Sciatic nerve (tissue), 2 donors: ENCODE measurements at places on chromosomes 2 and 18.

DNA sequence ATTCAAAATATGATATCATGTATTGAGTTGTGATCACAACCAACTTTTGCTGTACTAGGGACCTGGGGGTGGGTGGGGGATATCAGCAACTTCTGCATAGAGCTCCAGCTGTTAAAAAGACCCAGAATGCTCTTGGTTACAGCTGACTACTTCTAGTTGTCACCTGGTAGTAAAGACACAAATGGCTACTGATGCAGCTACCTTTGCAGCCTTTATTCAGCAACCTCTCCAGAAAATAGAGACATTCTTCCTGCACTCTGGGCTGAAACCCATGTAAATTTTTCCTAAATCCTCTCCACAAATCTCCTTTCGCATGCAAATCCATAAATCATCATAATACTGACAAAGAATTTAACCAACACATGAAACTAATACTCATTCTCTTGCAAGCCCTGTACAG lies 238.3 kb downstream of the TCF4 start:
- DNase-seq: no peak

- no peak for DNase-seq
Observed at GRCh38 chr18:75471850-75472249, 44.3 kb upstream of the SMIM21 start.

DNA sequence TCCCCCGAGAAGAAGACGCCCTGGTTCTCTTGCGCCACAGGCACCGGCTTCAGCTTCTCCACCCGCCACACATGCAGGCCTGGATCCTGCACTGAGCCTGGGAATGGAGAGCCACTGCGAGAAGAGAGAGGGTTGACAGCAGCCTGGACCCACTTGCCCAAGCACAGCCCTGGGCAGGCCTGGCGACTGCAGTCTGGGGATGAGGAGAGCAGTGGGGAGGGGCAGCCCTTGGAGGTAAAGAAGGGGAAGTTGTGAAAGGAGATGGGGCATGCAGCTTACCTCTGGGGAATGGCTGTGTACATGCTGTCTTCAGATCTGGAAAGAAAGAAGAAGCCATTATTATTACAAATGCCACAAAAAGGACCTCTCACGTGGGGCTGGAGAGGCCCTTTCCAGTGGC lies 8.3 kb downstream of the CAPG start:
- no peak for DNase-seq

GRCh38 chr2:21602789-21603188 lies 479.0 kb downstream of the TDRD15 start:
- no peak for DNase-seq

GRCh38 chr2:120955427-120955826 lies 219.8 kb downstream of the GLI2 start:
- DNase-seq: no peak

- no peak for DNase-seq
Observed at GRCh38 chr2:3244486-3244885, 133.1 kb downstream of the EIPR1 start.

- DNase-seq: peak; percentile 76
Observed at GRCh38 chr2:39119732-39120520, 925 bp downstream of the SOS1 start.

DNA sequence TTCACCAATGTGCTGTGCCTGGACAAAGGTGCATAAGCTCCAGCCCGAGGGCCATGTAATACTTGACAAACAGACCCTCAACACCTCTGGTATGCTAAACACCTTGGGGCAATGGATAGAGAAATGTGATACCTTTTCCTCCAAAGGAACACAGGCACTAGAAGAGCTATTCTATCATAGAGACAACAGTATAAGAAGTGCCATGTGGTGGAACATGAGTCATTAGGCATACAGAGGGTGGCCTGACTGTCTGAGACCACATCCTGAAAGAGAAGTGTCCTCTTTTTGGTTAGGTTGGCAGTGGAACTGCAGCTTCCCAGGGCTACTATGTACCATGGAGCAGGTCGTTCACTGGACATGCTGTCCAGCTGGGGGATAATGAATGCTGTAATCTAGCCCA lies 153.9 kb downstream of the INSIG2 start:
- no peak for DNase-seq

GRCh38 chr18:50009773-50010335 lies 185.1 kb downstream of the MYO5B start:
- no peak for DNase-seq

DNA sequence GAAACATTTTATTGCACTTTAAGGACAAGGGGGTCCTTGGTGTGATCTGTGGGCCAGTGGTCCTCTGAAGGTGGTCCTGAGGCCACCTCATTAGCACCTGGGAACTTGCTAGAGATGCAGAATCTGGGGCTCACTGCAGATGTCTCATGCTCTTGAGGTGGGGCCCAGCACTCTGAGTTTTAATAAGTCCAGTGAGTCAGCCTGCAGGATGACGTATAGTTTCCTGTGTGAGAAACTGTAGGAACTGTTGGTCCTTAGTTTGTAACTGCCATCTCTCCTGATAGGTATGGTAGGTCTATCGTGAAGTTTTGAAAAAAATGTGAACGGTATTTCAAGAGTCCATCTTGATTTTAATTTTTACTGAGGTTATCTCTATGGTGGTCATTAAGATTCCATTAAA lies 2.8 kb downstream of the TRPM8 start:
- DNase-seq: no peak

DNA sequence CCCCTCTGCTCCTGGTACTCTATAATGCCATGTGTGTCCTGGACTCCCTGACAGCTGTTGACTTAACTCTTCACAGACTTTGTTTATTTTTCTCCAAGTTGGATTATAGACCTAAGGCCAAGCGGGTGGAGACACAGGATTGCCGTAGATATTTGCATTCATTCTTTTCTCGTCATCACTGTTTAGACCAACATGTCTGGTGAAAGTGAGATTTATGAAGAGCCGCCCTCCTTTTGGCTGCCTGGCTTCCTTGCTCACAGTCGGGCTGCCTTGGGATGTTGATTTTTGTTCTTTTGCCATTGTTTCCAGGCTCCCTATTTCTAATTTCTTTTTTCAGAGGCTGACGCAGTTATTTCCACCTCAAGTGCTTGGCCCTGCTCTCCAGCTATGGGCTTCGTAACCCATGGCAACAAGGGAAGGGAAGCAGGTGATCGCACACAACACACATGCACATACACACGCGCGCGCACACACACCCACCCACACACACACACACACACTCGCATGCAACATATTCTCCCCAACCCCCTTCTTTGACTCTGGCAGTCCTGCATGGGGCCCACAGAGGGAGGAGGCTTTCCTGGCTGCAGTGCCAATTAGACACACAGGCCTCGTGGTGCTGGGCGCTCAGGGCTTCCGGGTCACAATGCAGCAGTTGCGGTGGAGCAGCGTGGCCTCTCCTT lies 296.5 kb downstream of the MTX2 start:
- no peak for DNase-seq

- no peak for DNase-seq
Observed at GRCh38 chr2:148615381-148615841, 29.1 kb upstream of the EPC2 start.

GRCh38 chr2:239870863-239871262 lies 154.3 kb downstream of the NDUFA10 start:
- DNase-seq: peak; percentile 19

GRCh38 chr18:67508146-67508545 lies 8.4 kb downstream of the DSEL start:
- DNase-seq: no peak

DNA sequence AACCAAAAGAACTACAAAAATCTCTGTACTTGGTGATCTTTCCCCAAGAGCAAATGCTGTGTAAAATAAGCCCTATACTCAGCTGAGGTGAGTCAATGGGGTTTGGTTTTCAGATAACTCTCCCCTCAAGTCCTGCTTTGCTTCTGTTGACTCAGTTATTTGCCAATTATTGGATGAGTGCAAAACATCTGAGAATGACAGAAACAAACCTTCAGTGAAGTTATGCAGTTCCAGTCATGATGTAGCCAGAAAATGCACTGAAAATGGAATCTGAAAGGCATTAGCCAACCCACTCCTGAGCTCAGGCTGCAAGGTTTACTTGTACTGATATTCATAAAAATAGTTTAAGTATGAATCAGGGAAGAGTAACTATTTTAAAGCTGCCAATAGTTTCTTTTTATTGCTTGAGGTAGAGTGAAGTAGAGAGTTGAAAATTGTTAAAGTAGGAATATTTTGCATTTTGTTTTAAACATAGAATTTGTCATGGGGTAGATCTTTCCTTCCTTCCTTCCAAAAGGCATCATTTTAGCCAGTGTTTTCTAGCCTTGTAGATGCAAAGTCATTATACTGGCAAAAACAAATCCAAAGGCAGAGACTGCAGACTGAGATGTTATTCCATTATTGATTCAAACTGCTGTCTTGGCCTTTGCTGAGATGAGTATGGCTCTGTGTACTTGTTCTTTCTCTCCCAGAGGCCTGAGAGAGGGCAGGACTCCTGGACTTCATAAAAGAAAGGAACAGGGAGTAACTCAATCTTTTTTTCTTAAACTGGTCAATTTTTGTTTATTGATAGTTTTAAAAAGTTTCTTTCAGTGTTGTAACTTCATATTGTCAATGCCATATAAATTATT lies 215.3 kb downstream of the RND3 start:
- DNase-seq: no peak

DNA sequence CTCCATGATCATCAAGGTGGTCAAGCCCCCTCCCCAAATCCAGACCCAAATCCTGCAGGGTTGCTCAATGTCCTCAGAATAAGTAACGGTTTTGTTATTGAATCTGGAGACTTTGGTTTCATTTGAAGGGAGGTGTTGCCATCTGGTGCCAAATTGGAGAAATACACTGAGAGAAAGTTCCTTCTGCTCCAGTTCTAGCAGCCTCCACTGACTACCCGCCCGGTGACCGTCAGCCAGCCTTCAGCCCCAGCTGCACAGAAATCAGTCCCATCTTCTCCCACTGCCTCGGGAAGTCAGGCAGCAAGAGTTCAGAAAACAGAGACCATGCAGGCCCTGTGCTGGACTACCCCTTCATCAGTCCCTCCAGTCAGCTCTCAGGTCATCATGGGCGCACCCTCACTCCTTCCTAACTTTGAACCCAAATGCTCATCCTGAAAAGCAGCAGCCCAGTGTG lies 38.7 kb downstream of the PKDCC start:
- no peak for DNase-seq

DNA sequence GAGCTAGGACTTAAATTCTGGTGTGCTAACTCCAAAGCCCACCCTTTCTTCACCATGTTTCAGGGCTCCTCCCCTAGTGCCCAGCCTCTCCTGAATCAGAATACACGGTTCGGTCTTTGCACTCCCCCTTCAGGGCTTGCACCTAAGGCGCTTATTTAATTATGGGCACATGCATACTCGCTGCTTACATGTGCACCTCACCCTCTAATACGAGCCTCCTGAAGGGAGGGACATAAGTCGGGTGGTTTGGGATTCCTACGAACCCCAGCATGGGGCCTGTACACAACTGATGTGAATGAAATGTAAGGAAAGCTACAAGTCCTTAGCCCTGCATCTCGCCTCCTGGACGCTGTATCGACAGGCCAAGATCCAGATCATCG lies 435 bp downstream of the IFT172 start:
- no peak for DNase-seq

DNA sequence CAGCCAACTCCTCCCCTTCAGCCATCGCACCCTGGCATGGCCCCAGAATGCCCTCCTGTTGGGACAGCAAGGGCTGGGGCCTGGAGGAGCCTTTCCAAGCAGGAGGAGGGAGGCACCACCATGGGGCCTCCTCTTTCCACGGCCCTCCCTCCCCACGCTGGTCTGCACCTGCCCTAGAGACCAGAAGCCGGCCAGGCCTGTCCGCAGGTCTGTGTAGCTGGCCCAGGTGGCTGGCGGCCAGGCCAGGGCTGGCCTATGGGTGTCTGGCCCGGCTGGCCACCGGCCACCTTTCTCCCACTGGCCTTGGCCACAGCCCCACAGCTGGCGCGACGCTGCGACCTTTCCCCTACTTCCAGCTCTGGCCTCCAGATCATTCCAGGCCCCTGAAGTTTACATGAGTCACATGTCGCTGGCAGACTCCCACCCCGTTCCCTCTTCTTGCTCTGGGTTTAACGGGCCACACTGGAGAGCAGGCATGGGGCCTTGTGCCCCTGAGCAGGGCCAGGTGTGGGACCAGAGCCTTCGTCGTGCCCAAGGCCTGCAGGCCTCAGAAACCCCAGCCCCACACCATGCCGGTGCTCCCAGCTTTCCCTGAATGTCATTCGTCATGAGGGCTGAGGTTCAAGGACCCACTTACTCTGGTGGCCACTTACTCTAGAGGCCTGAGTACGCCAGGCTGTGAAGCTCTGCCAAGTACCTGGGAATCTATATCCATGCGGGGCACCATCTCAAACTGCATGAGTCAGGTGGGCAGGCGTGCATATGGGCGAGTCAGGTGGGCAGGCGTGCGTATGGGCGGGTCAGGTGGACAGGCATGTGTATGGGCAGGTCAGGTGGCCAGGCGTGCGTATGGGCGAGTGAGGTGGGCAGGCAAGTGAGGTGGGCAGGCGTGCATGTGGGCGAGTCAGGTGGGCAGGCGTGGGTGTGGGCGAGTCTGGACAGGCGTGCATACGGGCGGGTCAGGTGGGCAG lies 33.3 kb upstream of the KLF11 start:
- DNase-seq: peak; percentile 77

GRCh38 chr18:43774497-43774896 lies 497.2 kb upstream of the SYT4 start:
- no peak for DNase-seq

GRCh38 chr2:180656455-180656847 lies 324.0 kb upstream of the UBE2E3 start:
- no peak for DNase-seq

- no peak for DNase-seq
Observed at GRCh38 chr2:194621945-194622344, 1035.1 kb upstream of the SLC39A10 start.

- no peak for DNase-seq
Observed at GRCh38 chr2:74843899-74844298, 10.0 kb downstream of the HK2 start.

- no peak for DNase-seq
Observed at GRCh38 chr2:30940839-30941238, 133.6 kb upstream of the CAPN13 start.

DNA sequence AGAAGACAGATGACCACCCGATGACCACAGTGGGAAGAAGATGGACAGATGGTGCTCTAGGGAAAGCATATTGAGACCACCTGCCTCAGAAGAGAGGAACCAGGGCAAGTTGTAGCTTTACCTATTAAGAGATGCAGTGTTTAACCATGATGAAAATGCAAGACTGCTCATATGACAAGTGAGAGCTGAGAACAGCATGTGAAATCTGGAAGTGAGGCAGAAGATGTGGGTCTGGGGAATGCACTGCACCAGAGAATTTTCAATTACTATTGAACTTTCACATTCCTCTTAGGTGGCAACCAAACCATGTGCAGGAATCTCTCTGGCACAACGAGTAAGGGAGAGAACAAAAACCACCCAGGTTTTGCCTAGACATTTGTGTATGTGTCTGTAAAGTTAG lies 184.8 kb upstream of the CRIM1 start:
- DNase-seq: no peak

DNA sequence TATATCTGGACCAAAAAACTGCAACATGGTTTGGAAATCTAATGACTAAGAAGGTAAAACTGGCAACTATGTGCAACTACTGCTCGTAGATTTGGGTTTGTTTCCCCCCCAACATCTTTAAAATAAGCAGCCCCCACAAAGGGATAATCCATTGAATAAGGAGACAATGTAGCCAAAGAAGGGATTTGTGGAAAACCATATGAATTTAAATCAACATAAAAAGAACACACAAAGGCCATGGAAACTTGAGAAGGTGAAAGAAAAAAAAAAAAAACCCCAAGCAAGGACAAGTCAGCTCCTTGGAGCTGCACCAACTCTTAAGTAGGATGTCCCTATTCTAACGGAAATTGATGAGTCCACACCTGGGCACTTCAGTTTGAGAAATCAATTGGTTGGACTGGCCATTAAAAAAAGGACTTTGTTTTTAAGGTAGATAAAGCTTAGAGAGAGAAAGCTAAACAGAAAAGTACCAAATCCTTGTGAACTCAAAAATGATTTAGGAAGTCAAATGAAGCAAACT lies 53.7 kb upstream of the ST8SIA5 start:
- DNase-seq: no peak
